ENCODE measurements at places on chromosomes 7 and 10.
A peak's percentile ranks its signal among the peaks of the same experiment; 100 is the strongest.

- DNase-seq = no peak
Observed at GRCh38 chr10:16483241-16483917, 38.3 kb downstream of the C1QL3 start.

- no peak for DNase-seq
Observed at GRCh38 chr7:26278770-26279169, 12.9 kb upstream of the SNX10 start.

DNA sequence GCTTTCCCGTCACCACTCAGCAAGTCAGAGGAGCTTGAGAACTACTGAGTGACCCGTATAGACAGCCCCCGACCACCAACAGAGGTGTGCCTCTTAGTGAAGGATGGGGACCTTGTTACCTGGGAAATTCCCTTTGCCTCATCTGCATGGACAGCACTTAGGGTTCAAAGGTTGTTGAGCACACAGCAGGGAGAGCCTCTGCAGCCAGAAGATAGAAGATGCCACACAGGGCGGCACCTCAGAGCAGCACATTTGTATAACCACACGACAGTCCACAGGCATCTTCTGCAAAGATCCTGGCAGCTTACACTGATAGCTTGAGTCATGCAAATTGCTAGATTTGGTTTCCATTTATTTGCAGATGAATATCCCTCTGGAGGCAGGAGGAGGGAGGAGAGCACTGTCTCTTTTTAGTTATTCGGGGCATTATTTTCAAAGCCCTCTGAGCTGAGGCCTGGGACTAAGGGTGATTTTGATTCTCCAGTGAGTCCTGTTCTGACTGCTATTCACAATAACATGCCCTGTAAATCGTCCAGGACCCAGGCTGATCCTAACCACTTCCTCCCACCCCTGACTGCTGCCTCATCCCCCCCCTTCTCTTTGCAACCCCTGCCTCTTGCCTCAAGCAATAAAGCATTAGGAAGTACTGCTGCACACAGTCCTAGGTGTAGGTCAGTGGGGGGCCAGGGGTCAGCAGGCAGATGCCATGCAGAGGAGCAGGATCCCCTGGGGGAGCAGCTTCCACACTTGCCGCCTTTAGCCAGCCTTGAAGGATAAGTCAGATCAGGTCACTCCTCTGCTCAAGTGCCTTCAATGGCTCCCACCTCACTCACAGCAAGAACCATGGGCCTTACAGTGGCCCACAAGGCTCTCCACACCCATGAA is 24.6 kb upstream of the INMT start:
- no peak for DNase-seq

GRCh38 chr7:5373300-5373699 is 50.3 kb downstream of the TNRC18 start:
- DNase-seq = no peak

DNA sequence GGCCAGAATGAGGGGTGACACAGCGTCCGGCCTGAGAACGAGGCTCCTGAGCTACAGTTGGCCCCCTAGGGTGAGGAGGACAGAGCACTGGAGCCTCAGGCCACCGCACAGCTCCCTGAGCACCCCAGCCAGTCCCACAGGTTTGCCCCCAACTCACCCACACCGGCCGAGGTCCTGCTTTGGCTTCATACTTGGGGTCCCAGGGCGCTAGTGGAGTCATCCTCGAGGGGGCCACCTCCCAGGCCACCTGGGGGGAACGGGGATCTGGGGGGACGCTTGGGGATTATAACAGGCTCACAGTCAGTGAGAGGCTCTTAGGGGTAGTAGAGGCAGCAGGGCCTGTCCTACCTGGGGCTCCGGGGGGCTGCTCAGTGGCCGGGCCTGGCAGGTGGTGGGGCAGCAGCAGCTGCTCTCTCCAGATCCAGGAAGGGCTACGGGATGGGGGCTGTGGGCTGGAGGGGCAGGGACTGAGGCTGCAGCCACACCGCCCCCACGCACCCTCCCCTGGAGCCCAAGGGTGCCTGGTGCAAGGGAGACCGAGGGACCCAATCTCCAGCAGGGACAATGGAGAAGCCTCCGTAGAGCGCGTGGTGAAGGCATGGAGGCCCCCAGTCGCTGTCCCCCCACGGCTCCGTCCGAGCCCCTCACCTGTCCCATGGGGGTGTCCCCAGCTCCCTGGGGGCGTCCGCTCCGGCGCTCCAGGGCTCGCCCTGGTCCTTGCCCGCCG is 588 bp downstream of the SAP25 start:
- no peak for DNase-seq

- no peak for DNase-seq
Observed at GRCh38 chr7:148688526-148688925, 10.2 kb upstream of the CUL1 start.

GRCh38 chr7:32218741-32219288 is 148.6 kb upstream of the PDE1C start:
- DNase-seq = no peak

DNA sequence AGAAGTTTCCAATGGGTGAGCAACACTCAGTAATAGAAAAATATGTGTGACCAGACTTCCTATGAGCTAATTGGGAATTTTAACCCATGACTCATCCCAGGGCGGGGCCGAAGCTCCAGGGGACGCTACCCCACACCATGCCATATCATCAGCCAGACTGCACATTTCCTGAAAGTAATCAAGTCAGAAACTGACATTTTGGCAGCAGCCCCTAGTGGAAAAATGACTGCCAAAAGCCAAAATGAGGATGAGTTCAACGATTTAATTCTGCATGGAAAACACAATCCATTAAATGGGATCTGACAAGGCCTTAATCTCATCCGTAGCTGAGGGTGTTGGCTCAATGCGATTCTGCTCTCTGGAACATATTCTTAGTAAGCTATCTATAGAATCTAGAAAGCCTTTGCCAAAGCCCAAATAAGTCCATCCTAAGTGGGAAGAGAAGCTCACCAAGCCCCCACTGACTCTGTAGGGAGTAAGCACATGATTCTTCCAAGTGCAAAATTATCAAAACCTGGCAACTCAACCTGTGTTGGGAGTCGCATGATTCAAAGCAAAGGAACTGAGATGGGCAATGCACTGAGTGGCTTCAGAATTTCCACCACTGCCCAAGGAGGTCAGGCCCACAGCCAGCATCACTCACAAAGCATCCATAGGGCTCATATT is 93.1 kb upstream of the PDE1C start:
- peak; percentile 82 for DNase-seq

GRCh38 chr10:116988311-116988710 is 16.7 kb downstream of the SHTN1 start:
- no peak for DNase-seq

- DNase-seq = no peak
Observed at GRCh38 chr7:139531094-139531493, 7.6 kb downstream of the CLEC2L start.

- DNase-seq = no peak
Observed at GRCh38 chr10:115950320-115950719, 322.7 kb downstream of the GFRA1 start.

DNA sequence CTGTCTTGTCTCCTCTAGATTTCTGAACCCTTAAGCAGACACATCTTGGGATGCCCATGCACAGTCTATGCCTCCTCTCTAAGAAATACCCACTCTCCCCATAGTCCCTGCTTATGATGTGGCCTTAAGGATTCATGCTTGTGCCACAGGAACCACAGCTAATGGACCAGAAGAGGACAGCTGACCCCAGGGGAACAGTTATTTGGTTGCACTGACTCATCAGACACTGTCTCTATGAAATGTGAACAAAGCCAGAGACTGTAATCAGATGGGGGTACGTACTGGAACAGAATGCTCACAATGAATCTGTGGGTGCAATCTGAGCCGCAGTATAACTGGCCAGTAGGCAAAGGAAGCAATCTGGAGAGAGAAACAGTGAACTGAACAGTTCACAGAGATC is 121.9 kb downstream of the USP6NL start:
- no peak for DNase-seq

DNA sequence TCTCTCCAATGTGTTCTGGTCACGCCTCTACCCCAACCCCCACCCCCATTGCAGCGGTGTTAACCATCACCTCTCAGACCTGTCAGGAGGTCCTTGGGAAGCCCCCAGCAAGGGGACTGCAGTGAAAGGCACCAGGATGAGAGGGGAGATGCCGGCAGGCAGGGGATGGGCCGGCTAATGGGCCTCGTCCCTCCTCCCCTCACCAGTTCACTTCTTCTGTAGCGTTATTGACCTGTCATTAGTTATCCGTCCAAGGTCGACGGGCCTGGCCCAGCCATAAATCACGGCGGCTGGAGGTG is 18.8 kb downstream of the POLL start:
- no peak for DNase-seq

DNA sequence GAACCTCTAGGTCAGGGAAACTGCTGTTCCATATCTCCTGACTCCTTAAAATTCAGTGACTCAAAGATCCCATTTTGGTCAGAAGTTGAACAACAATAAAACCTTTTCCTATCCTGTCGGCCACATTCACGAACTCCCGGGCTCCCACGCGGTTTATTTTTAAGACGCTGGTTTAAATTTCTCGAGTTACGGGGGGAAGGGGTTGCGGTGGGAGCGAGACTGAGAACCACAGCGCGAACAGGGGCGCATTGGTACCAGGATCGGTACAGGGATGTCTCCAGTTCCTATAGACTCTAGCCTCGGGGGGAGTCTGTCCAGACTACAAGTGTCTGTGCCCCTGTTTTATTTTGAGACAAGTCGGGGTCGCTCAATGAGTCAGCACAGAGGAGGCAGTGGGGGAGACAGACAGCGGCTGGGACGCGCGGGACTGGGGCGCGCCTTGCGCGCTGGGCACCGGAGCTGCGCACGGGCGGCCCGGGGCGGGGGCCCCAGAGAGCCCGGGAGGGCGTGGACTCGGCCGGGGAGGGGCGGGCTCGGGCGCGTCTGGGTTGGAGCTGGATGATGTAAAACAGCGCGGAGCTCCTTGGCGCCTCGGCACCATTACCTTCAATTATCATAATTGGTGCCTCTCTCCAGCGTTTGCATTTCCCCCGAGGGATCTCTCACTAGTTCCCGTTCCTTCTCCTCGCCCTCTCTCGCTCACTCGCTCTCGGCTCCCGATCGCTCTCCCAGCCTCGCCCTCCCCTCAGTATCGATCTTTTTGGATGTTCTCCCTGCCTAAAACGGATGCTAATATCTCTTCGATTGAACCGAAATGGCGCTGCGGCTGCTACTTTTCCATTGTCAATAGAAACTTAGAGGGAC is 8.7 kb upstream of the BAMBI start:
- DNase-seq = peak; percentile 76

DNA sequence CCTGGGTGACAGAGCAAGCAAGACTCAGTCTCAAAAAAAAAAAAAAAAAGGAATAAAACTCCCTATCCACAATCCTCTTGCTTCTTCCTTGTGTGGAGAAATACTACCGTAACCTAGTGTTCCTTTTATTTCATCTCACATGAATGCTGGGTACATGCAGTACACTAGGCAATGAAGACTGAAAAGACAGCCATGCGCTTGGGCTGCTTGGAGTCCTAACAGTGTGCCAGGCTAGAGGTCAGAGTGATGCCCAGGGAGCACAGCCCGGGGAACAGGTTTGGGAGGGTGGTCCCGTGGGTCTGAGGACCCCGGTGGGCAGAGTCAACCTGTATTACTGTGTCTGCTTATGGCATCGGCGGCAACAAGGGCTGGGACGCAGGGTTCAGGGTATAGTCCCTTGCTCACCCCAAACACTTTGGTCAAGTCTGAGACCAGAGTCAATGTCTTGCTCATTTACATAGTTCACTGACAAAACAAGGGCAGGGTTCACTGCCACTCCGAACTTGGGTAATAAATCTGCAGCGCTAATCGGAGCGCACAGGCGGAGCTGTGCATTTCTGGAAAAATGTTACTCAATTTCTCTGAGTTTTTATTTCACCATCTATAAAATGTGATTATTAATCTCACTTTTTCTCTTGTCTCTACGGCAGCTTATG is 118.0 kb downstream of the CLEC2L start:
- no peak for DNase-seq

GRCh38 chr7:24757353-24758275 is at the start of gene GSDME:
TSS of gene GSDME (minus strand) at chr7:24757464. CDS start at chr7:24749774, 7,690 bp downstream.
- DNase-seq = peak; percentile 71

- peak; percentile 79 for DNase-seq
Observed at GRCh38 chr7:47314728-47315607, 266.9 kb downstream of the TNS3 start.

- no peak for DNase-seq
Observed at GRCh38 chr7:127822822-127823508, 171.0 kb downstream of the SND1 start.

Measured in right hindlimb (tissue), 1 donor.